ENCODE measurements at places on chromosomes 5 and 9. TPM values are rescaled to one million over a fixed set of nuclear protein-coding genes. Genes with fewer than 3 reads are reported as not detected.

RFESD gene
- 1.5 TPM for polyA plus RNA-seq

SEMA5A gene
- 0.27 TPM for polyA plus RNA-seq

PCDHGB4 gene
- polyA plus RNA-seq, result 1.6 TPM

C5orf46 gene
- 1.0 TPM for polyA plus RNA-seq

CHD1 gene
- 16.0 TPM for polyA plus RNA-seq
